RWPE1 (cell line): ENCODE measurements at places on chromosomes 1 and 21.

DNA sequence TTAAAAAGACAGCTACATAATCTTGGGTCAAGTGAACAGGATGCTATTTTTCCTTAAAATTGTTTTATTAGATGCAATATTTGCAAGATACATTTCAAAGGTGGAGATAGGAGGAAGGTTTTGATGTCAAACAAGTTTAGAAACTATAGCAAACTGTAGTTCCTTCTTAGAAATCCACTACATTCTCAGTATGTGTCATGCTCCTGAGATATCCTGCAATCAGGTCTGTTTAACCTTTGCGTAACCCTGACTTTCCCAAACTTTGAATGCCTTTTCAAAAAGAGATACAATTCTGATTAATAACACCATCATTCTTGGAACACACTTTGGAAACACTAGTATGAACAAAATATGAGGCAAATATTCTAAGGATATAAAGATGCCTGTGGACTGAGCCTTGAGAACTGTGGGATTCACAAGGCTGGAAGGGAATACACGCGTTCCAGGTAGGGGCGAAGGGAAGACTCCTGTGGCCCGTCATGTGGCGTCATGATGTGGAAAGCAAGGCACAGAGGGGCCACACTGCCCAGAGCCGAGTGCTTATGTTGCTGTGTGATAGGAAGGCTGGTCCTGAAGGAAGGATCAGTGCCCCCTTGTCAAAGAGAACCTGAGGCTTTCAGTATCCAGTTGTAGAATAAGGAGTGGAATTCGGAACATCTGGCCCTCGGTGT lies 19.6 kb upstream of the TARBP1 start:
- no peak for DNase-seq

DNA sequence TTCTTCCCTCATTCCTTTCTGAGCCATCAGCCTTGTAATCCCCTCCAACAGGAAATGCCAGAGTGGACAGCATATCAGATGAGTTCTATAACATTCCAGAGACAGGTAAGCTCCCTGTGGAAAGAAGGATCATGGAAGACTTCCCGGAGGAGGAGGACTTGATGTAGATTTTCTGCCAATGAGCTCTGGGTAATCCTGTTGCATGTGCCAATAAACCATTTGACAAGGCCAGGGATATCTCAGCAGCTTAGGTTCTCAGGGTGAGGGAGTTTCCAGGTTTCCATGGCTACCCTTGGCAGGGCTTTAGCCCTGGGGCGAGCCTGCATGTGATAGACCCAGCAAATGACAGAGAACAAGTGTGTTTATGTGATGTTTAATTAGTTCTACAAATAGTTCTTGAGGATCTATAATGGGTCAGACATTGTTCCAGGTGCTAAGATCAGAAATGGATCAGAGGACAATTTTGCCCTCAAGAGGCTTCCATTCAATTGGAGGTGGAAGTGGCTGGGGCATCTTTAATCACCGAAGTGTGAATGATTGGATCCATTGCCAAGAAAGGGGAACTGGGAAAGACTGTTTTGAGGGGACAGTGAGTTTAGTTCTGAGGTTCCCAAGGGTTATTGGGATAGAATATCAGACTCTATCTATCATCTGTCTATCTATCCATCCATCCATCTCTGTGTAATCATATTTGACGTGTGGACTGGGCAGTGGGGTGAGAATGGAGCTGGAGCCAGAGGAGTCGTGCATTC lies 6.9 kb downstream of the PLA2G5 start:
- no peak for DNase-seq

- DNase-seq: no peak
These were observed 288.7 kb downstream of the SPATA17 start for GRCh38 chr1:217919683-217920388.

DNA sequence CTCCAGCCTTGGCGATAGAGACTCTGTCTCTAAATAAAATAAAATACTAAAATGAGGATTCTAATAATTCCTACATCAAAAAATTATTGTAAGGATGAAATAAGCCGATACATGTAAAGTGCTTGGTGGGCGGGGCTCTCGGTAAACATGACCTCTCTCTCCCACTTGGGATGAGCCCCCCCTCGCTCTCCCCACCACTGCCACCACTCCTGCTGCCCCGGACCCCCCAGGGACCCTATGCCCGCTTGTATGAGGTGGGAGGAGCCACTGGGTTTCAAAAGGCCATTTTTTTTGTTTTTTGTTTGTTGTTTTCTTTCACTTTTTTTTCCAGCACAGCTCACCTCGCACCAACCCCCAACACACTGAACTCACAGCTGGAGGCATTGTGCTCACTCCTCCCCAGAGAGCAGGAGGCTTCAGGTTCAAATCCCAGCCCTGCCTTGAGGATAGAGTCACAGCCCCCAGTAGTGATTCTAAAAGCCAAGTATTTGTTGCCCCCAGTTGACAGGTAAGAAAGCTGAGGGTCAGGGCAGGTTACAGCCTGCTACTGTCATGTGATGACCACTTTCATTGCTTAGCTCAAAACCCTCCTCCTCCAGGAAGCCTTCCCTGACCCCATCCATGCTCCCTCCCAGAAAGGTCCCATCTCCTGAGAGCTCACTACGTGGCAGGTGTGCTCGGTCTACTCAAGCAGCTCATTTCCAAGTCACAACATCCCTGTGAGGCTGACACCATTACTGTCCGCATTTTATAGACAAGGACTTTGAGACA lies 4.2 kb downstream of the SDC3 start:
- no peak for DNase-seq

- DNase-seq: no peak
These were observed 73.6 kb downstream of the RGS13 start for GRCh38 chr1:192709544-192709943.

DNA sequence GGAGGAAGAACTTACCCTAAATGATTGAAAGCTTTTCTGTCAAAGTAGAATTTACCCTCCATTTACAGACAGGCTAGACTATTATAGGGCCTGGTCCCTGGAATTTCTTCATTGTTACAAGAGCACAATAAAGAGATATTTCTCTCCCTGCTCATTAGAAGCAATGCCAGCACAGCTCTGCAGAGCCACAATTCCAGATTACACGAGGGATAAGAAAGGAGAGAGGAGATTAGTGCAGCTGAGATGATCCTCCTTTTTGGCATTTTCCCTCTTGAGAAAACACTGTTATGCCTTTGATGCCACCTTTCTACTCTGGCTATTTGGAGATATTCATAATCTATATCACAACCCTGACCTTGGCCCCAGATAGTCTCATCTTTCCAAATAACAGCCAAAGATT lies 1119.5 kb upstream of the TMPRSS15 start:
- no peak for DNase-seq

DNA sequence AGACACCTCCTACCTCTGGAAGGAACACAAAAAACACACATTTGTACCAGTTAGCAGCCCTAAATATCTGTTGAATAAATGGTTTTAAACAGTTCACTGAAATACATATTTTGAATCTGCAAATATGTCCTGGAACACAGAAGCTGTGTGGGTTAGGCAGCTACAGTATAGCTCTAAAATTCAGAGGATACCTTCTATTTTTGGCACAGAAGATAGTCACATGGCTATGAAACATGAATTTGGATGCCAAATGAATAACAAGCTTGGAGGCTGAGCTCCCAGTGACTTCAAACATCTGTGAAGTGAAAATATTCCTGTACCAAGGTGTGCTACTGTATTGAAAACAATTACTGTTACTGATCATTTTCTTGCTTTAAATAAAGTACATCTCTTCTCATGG lies 391.5 kb upstream of the ADGRL2 start:
- DNase-seq: no peak

- DNase-seq: no peak
These were observed 249.3 kb downstream of the SIPA1L2 start for GRCh38 chr1:232380596-232380995.

GRCh38 chr1:89286549-89287180 lies 14.0 kb upstream of the GBP5 start:
- no peak for DNase-seq

GRCh38 chr21:24759348-24760075 lies 847.8 kb downstream of the MRPL39 start:
- no peak for DNase-seq

DNA sequence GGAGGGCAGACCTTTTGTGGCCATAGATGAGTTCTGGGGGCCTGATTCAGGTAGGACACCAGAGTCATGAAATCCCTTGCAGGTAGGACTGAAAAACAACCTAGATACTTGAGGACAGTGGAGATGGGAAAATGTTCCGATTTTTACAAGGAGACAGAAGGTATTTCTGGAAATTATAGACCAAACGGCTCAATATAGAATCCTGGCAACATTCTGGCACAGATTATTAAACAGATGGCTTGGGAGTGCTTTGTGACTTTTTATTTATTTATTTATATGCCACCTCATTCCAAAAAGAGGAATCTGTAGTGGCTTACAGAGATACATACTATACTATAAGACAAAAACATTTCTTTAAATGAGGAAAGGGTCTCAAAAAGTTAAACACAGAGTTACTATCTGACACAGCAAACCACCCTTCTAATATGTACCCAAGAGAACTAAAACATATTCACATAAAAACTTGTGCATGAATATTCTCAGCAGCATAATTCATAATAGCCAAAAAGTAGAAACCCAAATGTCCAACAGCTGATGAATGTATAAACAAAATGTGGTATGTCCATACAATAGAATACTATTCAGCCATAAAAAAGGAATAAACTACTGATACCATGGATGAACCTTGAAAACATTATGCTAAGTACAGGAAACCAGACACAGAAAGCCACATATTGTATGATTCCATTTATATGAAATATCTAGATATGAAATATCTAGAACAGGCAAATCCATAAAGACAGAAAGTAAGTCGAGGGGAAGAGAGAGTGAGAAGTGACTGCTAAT lies 49.8 kb downstream of the CDK18 start:
- DNase-seq: no peak

DNA sequence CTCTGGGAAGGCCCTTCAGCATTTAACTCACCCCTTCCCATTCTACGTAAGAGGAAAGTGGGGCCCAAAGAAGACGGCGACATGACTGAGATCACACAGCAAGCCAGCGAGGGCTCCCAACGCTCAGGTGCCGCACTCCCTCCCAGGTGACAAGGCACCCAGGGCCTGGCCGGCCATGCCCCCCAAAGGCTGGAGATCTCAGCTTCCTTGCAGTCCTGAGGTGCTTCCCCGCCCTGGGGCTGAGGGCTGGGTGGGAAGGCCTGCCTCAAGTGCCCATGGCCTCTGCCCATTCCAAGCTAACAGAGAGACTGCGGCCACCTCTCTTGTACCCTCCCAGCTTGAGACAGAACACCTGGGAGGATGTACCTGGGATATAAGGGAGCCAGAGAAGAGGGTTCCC lies 1.0 kb upstream of the CRYBG2 start:
- DNase-seq: no peak

- DNase-seq: no peak
These were observed 36.0 kb downstream of the NUAK2 start for GRCh38 chr1:205285381-205286101.

DNA sequence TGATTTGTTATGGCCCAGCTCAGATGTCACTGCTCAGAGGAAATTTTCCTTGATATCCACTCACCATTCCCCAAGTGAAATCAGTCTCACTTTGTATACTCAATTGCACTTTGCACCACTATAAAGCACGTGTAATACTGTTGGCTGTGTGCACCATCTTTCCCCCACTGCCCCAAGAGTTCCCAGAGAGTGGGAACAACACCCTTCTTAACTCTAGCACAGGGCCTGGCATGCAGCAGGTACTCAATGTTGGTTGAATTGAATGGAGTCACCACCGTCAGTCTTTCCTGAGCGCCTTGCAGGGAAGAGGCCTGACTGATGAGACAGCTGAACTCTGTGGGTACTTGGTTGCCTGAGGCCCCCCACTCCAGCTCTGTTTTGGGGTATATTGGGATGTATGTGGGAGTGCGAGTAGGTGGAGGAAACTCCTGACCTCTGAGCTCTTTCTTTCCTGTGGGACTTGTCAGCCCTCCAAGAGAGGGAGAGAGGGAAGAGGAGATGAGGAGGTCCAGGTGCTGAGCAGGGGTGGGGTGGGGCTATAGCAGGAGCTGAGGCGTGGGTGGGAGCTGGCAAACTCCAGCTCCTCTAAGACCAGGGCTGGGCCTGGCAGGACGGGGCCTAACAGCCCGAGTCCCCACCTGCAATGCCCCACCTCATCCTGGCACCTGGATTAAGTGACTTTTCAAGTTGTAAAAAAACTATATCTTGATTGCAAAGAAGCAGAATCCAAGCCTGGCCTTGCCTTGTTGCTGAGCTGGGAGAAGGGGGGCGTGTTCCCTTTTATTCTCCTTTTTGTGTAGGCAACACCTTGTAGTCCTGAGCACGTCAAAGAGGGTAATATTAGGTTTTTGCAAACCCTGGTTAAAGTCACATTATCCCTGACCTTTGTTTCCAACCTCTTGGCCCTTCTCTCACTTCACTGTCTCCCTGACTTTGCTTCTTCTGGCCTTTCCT lies 19.4 kb upstream of the WASF2 start:
- DNase-seq: no peak

DNA sequence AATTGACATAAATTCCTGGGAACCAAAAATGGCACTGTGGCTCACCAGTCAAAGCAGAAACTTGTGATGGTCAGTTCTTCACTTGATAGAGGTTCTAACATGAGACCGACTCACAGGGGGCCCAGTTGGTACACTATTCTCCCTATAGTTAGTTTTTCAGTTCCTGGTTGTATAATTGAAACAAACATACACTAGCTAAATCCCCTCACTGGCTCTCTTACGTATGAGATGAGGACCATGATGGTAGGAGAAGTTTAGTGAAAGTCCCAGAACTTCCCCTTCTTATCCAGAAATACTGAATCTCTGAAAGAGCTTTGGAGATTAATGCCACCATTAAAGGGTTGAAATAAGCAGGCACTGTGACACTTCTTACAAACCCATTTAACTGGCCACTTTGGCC lies 2.8 kb upstream of the S100B start:
- DNase-seq: no peak

GRCh38 chr1:183996396-183996795 lies 41.1 kb downstream of the COLGALT2 start:
- no peak for DNase-seq

- no peak for DNase-seq
These were observed 4.5 kb downstream of the KRTCAP2 start for GRCh38 chr1:155168456-155169210.

GRCh38 chr1:86754265-86754974 lies 50.0 kb downstream of the SH3GLB1 start:
- no peak for DNase-seq

GRCh38 chr1:7552402-7552801 lies 218.7 kb upstream of the VAMP3 start:
- no peak for DNase-seq

DNA sequence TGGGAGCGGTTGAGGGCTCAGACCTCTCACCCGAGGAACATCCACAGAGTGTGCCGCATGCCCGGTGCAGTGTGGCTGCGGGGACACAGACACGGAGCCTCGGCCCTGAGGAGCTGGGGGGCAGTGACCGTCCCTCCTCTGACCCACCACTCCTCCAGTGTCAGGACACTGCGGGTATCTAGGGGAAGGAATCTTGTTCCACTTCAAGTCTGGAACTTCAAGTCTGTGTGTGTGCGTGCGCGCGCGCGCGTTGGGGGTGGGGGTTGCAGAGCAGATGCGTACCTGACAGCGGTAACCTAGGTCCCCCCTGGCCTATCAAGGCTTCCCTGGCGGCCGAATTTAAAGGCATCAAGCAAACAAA lies 17.3 kb downstream of the PCSK9 start:
- DNase-seq: no peak
